ENCODE measurements at places on chromosomes 3 and 15. TPM values are rescaled to one million over a fixed set of nuclear protein-coding genes. Genes with fewer than 3 reads are reported as not detected.

RTP4 gene
- 0.78 TPM for total RNA-seq

OCA2 gene
- total RNA-seq: not detected

MME gene
- total RNA-seq: 77.8 TPM

CCDC32 gene
- total RNA-seq: 30.7 TPM

ZSCAN29 gene
- total RNA-seq: 3.4 TPM

HESX1 gene
- not detected for total RNA-seq

FMN1 gene
- 0.36 TPM for total RNA-seq

AMIGO3 gene
- total RNA-seq: 1.0 TPM

IQCB1 gene
- 35.6 TPM for total RNA-seq

ACAA1 gene
- total RNA-seq: 18.1 TPM

All from A172 (cell line).